Fibroblast of the aortic adventitia (primary cell): ENCODE measurements at places on chromosomes 4 and X. TPM values are rescaled to one million over a fixed set of nuclear protein-coding genes. Genes with fewer than 3 reads are reported as not detected.

Gene ADH1C
- total RNA-seq = 1.4 and 24.3 TPM in 2 replicates

GRCh38 chr4:72767618-72768302 lies 198.7 kb upstream of the ADAMTS3 start:
- peak; percentile 96 for DNase-seq

GRCh38 chrX:114390251-114390796 lies 193.6 kb upstream of the HTR2C start:
- no peak for DNase-seq

DNA sequence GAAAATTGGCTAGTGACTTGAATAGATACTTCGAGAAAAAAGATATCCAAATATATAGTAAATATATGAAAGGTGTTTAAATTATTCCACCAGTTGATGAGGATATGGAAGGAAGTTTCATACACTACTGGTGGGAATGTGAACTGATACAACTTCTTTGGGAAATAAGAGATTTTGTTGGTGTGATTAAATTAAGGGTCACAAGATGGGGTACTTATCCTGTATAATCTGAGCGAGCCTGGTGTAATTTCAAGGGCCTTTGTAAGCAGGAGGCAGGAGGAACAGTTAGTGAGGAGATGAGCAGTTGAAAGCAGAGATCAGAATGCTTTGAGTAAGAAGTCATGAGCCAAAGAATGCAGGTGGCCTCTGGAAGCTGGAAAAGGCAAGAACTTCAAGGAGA lies 192.2 kb downstream of the KCTD8 start:
- DNase-seq = no peak

DNA sequence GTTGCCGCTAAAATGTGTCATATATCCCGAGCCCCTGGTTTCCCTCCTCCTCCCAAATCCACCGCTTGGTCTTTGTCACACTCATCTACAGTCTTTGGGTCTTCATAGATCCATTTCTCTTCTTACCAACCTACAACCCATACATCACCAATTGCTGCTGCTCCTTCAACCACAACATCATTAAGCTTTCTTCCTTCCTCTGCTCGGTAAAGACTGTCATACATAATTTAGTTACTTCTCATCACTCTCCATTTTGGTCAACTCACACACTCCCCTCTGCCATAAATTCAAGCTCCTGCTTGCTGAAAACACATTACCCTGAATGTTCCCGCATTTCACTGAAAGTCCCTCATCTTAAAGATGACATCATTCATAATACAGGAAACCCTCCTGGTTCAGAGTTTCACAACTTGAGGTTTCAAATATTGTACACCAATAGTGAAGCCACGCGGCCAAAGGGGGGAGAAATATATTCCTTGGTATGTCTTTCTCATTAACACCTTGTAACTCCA lies 1.7 kb upstream of the DCTD start:
- DNase-seq = no peak

DNA sequence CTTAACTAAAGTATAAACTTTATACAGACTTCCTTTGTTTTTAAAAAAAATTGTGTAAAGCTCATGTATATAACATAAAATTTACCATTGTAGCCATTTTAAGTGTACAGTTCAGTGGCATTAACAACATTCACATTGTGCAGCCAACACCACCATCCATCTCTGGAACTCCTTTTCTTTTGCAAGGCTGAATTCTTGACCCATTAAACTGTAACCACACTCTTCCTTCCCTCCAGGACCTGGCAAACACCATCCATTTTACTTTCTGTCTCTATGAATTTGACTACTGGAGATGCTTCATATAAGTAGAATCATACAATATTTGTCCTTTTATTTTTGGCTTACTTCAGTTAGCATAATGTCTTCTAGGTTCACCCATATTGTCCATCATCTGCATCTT lies 104.7 kb downstream of the RASL11B start:
- no peak for DNase-seq

DNA sequence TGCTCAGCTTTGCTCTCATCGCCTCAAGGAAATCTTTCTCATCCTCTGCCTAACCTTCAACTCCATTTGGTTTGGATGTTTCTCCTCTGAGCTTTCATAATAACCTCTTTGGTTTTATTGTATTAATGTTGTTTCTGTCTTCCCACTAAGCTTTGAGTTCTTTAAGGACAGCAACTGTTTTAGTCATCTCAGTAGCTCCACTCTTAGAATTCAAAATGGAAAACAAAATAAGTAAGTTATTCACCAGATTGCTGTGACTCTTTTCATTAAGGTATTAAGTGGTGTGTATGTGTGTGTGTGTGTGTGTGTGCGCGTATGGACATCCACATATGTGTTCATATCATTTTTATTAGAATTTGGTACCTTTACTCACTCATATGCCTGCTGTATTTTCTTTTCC lies 279.2 kb upstream of the BOD1L1 start:
- no peak for DNase-seq

GRCh38 chrX:148298737-148299136 lies 201.7 kb upstream of the AFF2 start:
- peak; percentile 63 for DNase-seq
